Epithelial cell of umbilical artery (primary cell): ENCODE measurements at places on chromosomes 1 and 21. TPM values are rescaled to one million over a fixed set of nuclear protein-coding genes. Genes with fewer than 3 reads are reported as not detected.

The MEGF6 gene
- 9.9 and 19.8 TPM in 2 replicates for total RNA-seq

The GBP3 gene
- 7.9 and 8.4 TPM in 2 replicates for total RNA-seq

The TRIM17 gene
- not detected in 2 replicates for total RNA-seq

The LRIF1 gene
- total RNA-seq: 13.3 and 14.3 TPM in 2 replicates

The TIPRL gene
- total RNA-seq: 39.0 and 44.1 TPM in 2 replicates

The NBPF9 gene
- 11.4 and 15.0 TPM in 2 replicates for total RNA-seq

The RCAN3 gene
- 0.46 and 2.3 TPM in 2 replicates for total RNA-seq

The RBM11 gene
- total RNA-seq: 0.91 TPM in 1 of 2 replicates, not detected in the other

The PTPN22 gene
- total RNA-seq: 2.7 and 5.2 TPM in 2 replicates

The GPR153 gene
- total RNA-seq: 1.4 and 1.9 TPM in 2 replicates
